ENCODE measurements at places on chromosomes 5 and 9.
A peak's percentile ranks its signal among the peaks of the same experiment; 100 is the strongest.

DNA sequence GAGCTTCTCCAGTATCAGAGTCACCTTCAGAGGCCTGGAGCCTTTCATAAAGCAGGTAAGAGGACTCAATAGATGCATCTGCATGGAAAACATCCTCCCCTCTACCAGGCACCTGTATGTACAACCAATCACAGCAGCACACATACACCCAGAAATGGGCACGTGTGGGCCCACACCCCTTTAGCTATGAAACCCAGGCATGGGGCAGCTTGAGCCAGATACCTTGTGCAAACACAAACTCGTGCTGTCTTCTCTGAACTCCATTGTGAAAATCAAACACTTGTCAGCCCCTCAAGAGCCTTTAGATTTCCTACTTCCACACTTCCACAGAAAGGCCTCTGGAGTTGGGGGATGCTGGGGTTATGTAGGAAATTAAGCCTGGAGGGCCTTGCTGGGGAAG lies 1.1 kb upstream of the CSF2 start:
- no peak for DNase-seq

DNA sequence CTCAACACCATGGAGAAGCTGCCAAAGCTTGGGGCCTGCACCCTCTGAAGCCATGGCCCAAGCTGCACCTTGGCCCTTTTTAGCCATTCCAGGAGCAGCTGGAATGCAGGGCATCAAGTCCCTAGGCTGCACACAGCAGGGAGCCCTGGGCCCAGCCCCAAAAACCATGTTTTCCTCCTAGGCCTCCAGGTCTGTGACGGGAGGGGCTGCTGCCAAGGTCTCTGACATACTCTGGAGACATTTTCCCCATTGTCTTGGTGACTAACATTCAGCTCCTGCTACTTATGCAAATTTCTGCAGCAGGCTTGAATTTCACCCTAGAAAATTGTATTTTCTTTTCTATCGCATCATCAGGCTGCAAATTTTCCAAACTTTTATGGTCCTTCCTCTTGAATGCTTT lies 64.6 kb downstream of the ELOVL7 start:
- no peak for DNase-seq

DNA sequence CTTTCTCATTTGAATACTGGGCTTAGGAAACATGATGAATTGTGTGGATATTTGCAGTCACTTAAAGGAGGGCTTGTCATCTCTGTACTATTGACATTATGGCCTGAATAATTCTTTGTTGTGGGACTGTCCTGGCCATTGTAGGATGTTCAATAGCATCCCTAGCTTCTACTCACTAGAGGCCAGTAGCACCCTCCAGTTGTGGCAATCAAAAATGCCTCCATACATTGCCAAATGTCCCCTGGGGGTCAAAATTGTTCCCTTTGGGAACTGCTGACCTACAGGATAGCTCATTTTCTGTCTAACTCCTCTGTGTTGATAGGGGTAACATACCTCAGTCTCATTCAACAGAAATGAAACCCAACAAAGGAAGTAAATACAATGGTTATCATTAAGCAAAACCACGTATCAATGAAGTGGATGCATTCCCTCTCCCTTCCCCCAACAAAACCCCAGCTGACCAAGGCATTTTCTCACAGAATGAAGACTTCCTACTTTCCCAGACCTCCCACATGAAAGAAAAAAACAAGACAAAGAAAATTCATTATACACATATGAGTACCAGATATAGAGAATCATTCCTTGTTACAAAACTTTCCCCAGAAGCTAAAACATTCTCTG lies 18.1 kb downstream of the FYB1 start:
- no peak for DNase-seq

DNA sequence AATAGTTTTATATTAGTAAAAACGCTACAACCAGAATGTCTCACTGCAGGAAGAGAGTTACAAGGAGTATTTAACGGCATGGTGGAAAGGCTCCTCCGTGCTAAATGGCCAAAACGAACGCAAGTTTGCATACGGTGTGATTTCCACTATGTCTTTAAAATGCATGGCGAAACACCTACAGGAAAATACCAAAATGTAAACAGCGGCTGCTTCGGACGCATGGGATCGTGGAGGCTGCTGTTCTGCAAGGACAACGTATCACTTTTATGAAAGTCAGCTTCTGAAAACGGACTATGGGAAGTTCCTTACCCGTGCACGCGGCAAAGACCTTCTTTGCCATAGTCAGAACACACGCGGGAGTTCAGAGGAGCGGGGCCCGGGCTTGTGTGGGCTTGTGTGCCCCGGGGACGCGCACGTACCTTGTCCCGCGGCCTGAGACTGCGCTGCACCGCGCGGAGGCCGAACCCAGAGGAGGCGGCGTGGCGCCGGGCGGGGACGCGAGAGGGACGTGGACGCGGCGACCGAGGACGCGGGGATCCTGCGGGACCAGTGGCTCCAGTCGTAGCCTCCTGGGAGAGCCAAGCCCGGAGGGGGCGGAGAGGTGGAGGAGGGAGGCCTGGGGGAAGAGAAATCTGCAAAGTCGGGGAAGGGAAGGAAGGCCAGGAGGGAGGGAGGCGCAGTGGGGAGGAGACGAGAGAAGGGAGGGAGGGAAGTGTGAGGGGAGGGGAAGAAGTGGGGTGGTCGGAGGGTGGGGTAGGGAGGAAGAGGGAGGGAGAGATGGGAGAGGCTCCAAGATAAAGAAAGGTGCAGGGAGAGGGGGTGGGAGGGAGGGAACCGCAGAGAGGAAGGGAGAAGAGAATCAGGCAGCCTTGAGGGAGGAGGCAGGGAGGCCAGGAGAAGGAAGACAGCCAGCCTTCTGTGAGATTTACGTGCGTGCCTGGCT lies at the start of gene CMBL:
TSS of gene CMBL (minus strand) at position 697 of the 943 bp plus-strand sequence. CDS start 17,140 bp downstream, outside the sequence.
- no peak for DNase-seq

DNA sequence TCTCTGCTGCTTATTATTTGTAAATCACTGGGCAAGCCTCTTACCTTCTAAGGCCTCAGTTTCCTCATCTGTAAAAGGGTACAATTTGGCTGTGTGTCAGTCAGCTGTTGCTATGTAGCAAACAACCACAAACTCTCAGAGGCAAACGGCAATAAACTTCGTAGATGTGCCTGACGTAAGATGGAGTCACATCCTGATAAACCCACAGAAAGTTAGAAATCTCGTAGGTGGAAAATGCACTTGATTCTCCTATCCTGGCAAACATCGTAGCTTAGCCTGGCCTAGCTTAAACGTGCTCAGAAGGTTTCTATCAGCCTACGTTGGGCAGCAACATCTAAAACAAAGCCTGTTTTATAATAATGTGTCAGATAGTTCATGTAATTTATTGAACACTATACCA lies 35.0 kb upstream of the UNC5A start:
- no peak for DNase-seq

GRCh38 chr9:73810585-73811215 lies 659.0 kb downstream of the ANXA1 start:
- no peak for DNase-seq

GRCh38 chr9:26334706-26335105 lies 557.9 kb downstream of the CAAP1 start:
- DNase-seq: no peak

GRCh38 chr5:153880106-153880505 lies 158.6 kb downstream of the FAM114A2 start:
- no peak for DNase-seq

DNA sequence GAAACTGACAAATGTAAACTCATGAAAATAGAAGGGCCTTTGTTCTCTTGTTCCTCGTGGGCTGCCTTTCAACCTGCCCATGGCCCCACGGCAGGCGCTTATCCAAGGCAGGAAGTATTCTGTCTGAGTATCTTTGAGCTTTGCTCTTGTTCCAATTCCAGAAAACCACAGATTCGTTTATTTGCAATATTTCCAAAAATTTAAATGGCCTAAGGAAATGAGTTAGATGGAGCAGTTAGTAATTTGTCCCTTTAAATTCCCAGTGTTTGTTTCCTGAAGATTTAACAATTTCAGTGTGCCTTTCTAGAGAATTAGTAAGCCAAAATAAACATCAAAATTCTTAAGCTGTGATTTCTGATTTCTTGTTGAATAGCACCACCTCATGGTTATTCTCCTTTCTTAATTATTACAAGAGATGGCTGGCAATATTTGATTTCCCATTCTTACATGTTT lies 299.4 kb upstream of the RASA1 start:
- DNase-seq: no peak

DNA sequence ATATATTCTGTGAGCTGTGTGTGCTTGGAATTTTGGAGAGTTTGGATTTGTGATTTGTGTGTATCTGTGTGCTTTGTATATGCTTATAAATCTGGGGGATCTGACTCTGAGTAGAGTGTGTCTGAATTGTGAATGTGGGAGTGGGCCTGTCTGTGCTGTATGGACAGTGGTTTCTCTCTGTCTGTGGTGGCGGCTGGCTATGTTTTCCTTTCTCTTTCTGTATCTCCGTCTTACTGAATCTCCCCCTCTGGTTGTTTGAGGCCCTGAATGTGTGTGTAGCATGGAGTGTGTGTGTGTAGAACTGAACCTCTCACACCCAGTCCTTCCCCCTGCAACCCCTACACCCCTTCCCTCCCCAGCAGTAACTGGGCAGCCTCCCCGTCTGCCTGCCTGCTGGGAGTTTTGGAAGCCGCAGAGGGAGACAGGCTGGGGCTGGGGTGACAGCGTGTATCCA lies 4.7 kb downstream of the CXXC5 start:
- no peak for DNase-seq

DNA sequence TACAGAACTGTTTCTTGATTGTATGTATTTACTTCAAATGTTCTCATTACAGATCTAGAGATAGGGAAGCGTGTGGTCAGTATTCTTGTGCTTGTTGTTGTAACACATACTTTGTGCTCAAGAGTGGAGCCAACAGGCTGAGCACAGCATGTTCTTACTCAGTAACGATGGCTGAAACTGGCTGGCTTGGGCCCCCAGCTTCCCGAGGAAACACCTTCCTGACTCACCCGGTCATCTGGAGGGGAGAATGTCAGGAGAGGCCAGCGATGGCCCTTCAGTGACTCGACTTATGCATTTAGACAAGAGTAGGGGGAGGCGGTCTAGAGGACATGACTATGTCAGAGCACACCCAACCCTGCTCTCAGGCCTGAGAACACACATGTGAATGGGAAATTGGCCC lies 25.6 kb downstream of the ZNF474 start:
- DNase-seq: no peak

- no peak for DNase-seq
Measured at GRCh38 chr5:173320259-173320658, 8.0 kb downstream of the STC2 start.

GRCh38 chr5:99169309-99169708 lies 240.5 kb upstream of the CHD1 start:
- no peak for DNase-seq

- no peak for DNase-seq
Measured at GRCh38 chr9:101578378-101578777, 16.4 kb downstream of the PPP3R2 start.

DNA sequence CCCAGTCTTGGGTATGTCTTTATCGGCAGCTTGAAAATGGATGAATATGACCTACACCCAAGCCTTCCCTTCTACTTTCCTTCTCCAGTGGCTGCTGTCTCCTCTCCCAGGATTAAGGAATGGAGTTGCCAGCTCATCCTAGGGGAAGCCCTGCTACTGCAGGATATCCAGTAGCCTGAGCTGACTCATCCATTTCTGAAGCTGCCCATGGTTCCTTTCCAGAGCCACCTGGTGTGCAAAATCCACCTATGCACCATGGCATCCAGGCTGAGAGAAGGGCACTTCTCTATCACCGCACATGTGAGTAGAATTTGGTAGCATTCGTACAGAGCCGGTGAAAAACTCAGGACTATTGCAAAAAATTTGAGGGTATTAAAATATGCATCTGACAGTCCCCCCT lies 290.8 kb downstream of the YTHDC2 start:
- DNase-seq: no peak

- DNase-seq: no peak
Measured at GRCh38 chr5:123810253-123810652, 298.3 kb downstream of the CSNK1G3 start.

GRCh38 chr5:69367697-69368279 lies 1.5 kb downstream of the AK6 start:
- no peak for DNase-seq

DNA sequence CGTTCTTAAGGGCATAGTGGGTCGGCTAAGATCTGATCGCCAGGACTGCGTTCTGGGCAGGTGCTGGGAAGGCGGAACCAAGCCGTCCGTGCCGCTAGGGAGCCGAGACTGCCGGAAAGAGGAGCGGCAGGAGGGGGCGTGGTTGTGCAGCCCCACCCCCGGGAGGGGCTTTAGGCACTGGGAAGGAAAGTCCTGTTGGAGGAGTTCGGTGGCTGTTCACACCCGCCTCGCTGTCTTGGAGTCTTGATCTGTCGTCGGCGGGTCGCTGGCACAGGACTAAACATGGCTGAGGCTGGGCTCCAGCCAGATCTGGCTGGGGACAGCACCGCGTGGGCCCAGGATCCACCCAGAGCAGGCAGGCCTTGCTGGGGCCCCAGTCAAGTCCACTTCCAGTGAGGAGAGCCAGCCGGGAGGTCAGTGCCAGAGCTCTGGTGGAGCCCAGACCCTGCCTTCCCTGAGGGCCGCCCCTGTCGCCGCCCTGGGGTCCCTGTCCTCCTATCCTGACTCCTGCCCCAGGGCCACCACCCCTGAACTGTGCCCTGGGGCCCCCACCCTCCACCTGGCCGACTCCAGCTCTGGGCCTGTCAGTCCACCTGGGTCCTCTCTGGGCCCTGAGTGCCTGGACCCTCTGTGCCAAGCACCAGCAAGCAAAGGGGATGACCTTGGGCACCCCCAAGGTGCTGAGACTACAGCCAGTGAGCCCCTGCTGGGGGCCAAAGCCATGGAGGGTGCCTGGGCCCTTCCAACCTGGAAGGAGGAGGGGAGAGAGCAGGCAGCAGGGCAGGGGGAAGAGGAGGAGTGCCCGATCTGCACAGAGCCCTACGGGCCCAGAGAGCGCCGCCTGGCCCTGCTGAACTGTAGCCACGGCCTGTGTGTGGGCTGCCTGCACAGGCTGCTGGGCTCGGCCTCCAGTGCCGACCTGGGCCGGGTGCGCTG lies 4.5 kb downstream of the RNF208 start:
- DNase-seq: no peak

GRCh38 chr9:72601615-72602014 lies 80.2 kb downstream of the TMC1 start:
- no peak for DNase-seq

- DNase-seq: no peak
Measured at GRCh38 chr9:90991953-90992352, 190.3 kb downstream of the SYK start.

DNA sequence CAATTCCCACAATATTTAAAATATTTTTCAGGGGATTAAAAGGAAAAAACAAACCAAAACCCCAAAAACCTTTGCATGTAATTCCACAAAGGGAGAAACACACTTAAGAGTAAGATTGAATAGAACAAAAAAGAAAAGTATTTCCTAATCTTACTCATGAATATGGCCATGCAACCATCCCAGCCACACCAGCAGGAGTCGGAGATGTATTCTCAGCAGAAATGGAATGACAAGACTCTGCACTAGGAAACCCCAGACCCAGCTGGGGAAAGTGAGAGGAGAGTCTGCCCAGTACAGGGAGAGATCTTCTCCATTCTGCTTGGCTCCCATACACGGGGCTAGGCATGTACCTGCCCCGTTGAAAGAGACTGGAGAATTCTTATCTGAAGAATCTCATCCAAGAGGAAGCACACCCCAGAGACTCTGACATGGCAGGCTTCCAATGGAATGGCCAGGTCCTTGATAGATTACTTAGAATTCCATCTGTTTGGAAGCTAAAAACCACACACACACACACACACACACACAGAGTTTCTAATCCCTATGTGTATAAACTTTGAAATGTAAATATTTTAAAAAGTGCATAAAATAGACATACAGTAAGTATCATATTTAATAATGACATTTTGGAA lies 118.8 kb downstream of the GADD45G start:
- DNase-seq: no peak

GRCh38 chr5:136162008-136162407 lies 29.4 kb downstream of the SMAD5 start:
- DNase-seq: no peak

- DNase-seq: peak; percentile 4
Measured at GRCh38 chr9:34929506-34930102, 28.5 kb upstream of the PHF24 start.

All from stimulated activated CD4-positive, alpha-beta T cell treated with anti-CD3 and anti-CD28 coated beads, TNF-alpha, amount 100 ng/mL, for 1 hour (primary cell).